ENCODE measurements at places on chromosomes 3 and 15.

DNA sequence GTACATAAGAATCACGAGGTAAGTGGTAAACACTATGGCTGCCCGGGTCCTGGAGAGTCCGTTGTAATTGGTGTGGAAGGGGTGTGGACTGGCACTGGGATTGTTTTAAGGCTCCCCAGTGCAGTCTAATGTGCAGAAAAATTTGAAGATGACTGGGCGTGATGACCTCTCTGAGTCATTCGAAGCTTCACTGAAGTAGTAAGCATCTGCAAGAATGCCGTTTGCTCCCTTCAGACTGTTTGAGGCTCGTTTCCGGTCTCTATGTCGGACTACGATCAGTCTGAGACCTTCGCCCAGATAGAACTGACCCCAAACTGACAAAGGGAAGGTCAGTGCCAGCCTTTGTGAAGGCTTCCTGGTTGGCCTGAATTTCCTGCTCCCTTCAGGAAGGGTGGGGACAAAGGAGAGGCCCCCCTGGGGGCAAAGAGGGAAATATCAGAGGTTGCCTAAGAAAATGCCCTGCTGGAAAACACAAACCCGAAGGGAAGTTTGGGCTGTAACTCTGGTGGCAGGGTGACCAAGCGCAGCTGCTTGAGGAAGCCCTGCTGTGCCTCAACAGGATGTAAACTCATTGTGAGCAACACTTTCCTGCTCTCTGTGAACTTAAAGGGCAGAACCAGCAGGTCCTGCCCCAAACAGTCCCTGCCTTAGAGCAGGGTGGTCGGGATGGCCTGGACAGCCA, 34.6 kb downstream of the BTD start:
- peaks cover 50% of the 10 kb centered on the region for H3K4me1 ChIP-seq
- no peak overlapping the region for H3K4me3 ChIP-seq
- DNase-seq = peak; percentile 64
- no peaks in the 10 kb centered on the region for H3K36me3 ChIP-seq
- no peaks in the 10 kb centered on the region for H3K27me3 ChIP-seq
- H3K27ac ChIP-seq = peak overlapping the region; percentile 80

DNA sequence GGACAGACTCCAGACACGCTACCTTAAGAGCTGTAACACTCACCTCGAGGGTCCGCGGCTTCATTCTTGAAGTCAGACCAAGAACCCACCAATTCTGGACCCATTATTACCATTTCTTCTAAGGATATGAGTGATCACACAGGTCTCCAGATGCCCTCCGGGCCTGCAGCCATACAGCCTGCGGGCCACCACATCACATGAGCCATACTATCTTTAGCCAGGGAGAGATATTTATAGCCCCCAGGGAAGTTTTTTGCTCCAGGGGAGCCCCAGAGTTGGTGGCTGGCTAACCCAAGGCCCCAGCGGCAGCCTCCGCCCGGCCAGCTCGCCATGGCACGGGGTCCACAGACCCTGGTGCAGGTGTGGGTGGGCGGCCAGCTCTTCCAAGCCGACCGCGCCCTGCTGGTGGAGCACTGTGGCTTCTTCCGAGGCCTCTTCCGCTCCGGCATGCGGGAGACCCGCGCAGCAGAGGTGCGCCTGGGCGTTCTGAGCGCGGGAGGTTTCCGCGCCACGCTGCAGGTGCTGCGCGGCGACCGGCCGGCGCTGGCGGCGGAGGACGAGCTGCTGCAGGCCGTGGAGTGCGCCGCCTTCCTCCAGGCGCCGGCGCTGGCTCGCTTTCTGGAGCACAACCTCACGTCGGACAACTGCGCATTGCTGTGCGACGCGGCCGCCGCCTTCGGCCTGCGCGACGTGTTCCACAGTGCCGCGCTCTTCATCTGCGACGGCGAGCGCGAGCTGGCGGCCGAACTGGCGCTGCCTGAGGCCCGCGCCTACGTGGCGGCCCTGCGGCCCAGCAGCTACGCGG, at the start of gene KBTBD13:
Gene KBTBD13, plus strand, starts transcription at position 261 of the 805 bp plus-strand sequence. Its CDS starts 70 bp downstream, at position 331.
- no peaks in the 10 kb centered on the region for H3K27me3 ChIP-seq
- no peak within 1 kb of the TSS for H3K27ac ChIP-seq
- no peaks in the 10 kb centered on the region for H3K4me1 ChIP-seq
- H3K36me3 ChIP-seq = no peaks in the 10 kb centered on the region
- H3K4me3 ChIP-seq = no peak within 1 kb of the TSS

- no peak overlapping the region for H3K4me3 ChIP-seq
- no peaks in the 10 kb centered on the region for H3K36me3 ChIP-seq
- no peak overlapping the region for H3K27ac ChIP-seq
- no peaks in the 10 kb centered on the region for H3K4me1 ChIP-seq
- DNase-seq = no peak
- H3K27me3 ChIP-seq = no peaks in the 10 kb centered on the region
These were observed 92.5 kb upstream of the SKOR1 start for GRCh38 chr15:67732671-67733374.

GRCh38 chr15:62845241-62846126, 197.1 kb upstream of the TPM1 start:
- no peak for DNase-seq
- H3K36me3 ChIP-seq = no peaks in the 10 kb centered on the region
- no peak overlapping the region for H3K4me3 ChIP-seq
- no peaks in the 10 kb centered on the region for H3K4me1 ChIP-seq
- H3K27me3 ChIP-seq = no peaks in the 10 kb centered on the region
- no peak overlapping the region for H3K27ac ChIP-seq

DNA sequence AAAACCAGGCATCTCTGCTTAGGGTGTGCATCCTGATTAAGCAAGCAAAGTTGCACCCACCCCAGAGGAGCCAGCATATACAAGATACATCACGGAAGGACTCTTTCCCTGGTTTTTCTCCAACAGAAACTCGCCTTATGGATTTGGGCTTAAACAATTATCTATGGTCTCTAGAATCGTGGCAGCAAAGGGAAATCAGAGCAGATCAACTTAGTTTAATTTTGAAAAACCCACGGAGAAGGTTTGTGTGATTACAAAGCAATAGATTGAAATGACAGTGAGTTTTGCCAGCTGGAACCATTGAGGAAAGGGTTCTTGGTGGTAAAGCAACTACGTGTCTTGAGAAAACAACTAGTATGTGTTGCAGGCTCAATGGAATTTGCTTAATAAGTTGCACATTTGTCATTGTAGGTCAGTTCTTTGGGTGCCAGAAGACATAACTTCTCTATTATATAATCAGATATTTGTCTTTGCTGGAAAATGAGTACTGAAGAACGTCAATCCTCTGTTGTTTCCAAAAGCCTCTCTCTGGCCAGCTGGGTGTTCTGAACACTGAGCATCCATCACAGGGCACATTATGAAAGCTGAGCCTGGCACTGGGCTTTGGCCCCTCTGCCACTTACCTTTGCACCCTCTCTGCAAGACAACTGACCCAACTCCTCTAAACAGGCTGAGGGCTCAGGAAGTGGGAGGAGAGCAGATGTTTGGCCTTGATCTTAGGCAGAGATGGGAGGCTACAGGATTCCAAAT, 75.7 kb upstream of the FBN1 start:
- H3K4me3 ChIP-seq = no peak overlapping the region
- H3K27me3 ChIP-seq = no peaks in the 10 kb centered on the region
- no peaks in the 10 kb centered on the region for H3K4me1 ChIP-seq

DNA sequence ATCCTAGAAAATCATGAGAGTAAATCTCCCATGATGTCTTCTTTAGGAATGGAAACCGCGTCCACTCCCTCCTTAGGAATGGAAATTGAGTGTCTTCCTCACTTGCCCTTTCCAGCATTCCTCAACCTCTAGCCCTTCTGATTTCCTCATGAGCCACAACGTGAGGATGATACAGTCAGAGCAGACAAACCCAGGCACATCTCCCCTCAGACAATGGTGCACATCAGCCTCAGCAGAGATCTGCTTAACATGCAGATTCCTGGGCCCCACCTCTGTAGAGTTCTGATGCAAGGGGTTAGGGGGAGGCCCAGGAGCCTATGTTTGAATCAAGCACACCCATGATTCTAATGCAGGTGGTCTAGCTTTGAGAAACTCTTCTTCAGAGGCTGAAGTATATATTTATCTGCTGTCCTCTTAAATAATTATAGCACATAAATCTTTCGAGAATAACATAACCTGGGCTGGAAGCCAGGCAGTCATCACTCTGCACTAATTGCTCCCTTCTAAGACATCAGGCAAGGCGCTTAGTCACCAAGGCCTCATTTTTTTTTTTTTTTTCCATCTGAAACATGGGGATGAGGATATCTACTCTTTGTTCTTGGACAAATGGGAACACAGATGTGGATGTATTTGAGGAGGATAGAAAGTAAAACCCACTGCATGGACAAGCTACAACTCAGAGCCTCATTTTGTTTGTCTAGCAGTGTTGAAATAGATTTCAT, 81.7 kb downstream of the PRICKLE2 start:
- H3K4me1 ChIP-seq = no peaks in the 10 kb centered on the region
- no peak for DNase-seq
- H3K27ac ChIP-seq = no peak overlapping the region
- no peaks in the 10 kb centered on the region for H3K27me3 ChIP-seq

DNA sequence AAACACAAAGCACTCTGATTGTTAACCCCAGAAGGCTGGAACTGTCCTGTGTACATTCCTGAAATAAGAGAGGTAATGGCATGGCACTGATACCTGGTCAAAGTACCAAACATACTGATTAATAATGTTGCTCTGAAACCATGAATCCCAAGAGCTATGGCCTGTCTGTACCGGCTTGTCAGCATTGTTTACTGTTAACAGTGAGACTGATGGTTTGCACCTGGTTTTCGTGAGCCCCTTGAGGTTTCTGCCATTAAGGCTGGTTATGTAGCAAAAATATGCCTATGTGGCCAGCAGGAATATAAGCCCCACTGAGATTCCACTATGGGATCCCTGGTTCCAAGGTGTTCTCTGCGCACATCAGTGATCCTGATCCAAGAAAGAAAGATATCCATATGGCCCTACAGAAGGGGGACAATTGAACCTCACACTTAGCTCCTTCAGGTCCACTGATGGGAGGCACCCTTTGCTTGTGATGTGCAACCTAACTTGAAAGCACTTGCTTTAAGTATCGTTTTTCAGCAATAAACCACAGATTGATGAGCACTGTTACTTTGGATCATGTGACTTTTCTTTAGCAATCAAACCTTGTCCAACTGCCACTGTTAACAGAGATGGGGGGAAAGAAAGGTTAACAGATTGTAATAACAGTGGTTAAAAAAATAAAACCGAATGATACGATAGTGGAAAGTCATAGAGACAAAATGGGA, 65.2 kb downstream of the TBL1XR1 start:
- no peak overlapping the region for H3K27ac ChIP-seq
- H3K27me3 ChIP-seq = no peaks in the 10 kb centered on the region
- peaks cover 22% of the 10 kb centered on the region for H3K36me3 ChIP-seq
- DNase-seq = no peak
- no peak overlapping the region for H3K4me3 ChIP-seq

GRCh38 chr3:187743195-187744141, 1.8 kb downstream of the BCL6 start:
- H3K4me3 ChIP-seq = peak overlapping the region; percentile 75
- H3K36me3 ChIP-seq = no peaks in the 10 kb centered on the region
- H3K4me1 ChIP-seq = peaks cover 51% of the 10 kb centered on the region
- peak overlapping the region; percentile 99 for H3K27ac ChIP-seq
- no peaks in the 10 kb centered on the region for H3K27me3 ChIP-seq

- H3K27me3 ChIP-seq = no peaks in the 10 kb centered on the region
- H3K4me3 ChIP-seq = no peak overlapping the region
- H3K36me3 ChIP-seq = peaks cover 16% of the 10 kb centered on the region
- H3K4me1 ChIP-seq = peaks cover 30% of the 10 kb centered on the region
- DNase-seq = no peak
These were observed 8.2 kb downstream of the OSBPL11 start for GRCh38 chr3:125587039-125587648.

DNA sequence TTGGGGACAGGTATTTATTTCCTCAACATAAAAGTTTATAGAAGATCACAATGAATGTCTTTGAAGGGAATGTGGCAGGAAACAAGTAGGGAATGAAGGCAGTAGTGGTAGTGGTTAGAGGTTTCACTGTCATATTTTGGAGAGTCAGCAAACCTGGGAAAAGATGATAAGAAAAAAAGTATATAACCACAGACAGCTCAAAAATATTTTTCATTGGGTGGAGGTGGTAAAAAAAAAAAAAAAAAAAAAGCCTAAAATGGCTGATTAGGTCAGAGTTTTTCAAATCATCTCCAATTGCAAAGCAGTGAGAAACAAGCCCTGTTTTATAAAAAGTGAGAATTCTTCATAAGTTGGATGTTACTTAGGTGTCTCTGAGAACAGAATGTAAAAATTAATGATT, 400.0 kb downstream of the LSAMP start:
- no peak overlapping the region for H3K27ac ChIP-seq
- H3K36me3 ChIP-seq = no peaks in the 10 kb centered on the region
- H3K27me3 ChIP-seq = no peaks in the 10 kb centered on the region
- no peaks in the 10 kb centered on the region for H3K4me1 ChIP-seq
- DNase-seq = no peak

GRCh38 chr15:47908486-47908885, 191.2 kb downstream of the SEMA6D start:
- H3K27ac ChIP-seq = no peak overlapping the region
- no peak for DNase-seq
- no peaks in the 10 kb centered on the region for H3K27me3 ChIP-seq
- no peaks in the 10 kb centered on the region for H3K4me1 ChIP-seq
- no peaks in the 10 kb centered on the region for H3K36me3 ChIP-seq

- no peak for DNase-seq
- H3K36me3 ChIP-seq = no peaks in the 10 kb centered on the region
- no peaks in the 10 kb centered on the region for H3K4me1 ChIP-seq
- H3K27ac ChIP-seq = no peak overlapping the region
These were observed 53.5 kb downstream of the STRIT1 start for GRCh38 chr3:155239960-155240359.

GRCh38 chr3:76352511-76353284, 567.3 kb upstream of the ZNF717 start:
- no peaks in the 10 kb centered on the region for H3K36me3 ChIP-seq
- no peak overlapping the region for H3K27ac ChIP-seq
- no peaks in the 10 kb centered on the region for H3K27me3 ChIP-seq
- no peak overlapping the region for H3K4me3 ChIP-seq
- DNase-seq = no peak

DNA sequence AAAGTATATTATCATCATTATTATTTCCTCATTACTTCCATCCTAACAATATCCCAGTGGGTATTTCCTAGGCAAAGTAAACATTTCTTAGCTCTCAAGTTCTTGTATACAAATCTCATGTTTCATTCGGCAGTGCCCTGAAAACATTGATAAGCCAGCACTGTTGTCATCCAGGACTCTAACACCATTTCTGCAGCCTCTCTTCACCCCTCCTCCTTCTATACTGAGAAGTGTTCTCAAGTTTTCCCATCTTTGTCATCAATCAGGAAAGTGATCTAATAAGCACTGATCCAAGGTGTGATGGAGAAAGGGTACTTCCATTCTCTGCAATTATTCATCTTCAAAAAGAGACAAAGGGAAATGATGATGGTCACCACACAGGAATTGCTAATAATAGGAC, 168.4 kb upstream of the CCDC54 start:
- H3K4me1 ChIP-seq = no peaks in the 10 kb centered on the region
- H3K27me3 ChIP-seq = no peaks in the 10 kb centered on the region
- DNase-seq = no peak
- H3K36me3 ChIP-seq = no peaks in the 10 kb centered on the region
- H3K4me3 ChIP-seq = no peak overlapping the region

Measured in DND-41 (cell line).